ENCODE measurements at places on chromosomes 13 and 19.

DNA sequence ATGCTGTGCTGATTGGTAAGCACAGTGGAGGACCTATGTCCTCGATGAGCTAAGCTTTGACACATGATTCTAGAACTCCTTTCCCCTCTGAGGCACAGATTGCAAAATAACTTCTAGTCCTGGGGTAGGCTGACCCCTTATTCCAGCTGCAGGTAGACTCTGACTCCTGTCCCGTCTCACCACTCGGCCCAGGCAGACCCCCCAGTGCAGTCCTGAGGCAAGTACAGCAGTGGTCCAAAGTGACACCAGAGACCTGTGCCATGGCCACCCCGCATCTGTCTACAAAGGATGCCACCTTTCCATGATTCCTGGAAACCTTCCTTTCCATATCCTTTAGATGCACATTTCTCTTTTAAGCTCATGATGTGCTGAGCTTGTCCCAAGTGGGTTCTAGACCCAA is 482.5 kb downstream of the ZNF536 start:
- DNase-seq = no peak

GRCh38 chr13:113646376-113646775 is 11.6 kb downstream of the ATP4B start:
- no peak for DNase-seq

DNA sequence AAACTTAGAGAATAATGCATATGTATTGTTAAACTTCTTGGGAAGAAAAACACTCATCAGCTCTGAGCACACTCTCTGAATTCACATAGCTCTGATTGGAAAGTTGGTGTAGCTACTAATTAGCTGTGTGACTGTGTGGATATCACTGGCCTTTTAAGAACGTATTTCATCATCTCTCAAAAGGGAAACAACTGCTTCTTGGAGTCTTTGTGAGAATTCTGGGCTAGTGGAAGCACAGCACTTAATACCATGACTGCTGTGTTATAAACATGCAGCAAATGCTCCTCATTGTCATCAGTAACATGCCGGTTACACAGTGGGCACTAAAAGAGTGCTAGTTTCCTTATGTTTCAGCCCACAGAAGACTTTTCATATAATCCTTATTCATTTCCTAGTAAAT is 220.9 kb upstream of the CSNK1A1L start:
- DNase-seq = no peak

DNA sequence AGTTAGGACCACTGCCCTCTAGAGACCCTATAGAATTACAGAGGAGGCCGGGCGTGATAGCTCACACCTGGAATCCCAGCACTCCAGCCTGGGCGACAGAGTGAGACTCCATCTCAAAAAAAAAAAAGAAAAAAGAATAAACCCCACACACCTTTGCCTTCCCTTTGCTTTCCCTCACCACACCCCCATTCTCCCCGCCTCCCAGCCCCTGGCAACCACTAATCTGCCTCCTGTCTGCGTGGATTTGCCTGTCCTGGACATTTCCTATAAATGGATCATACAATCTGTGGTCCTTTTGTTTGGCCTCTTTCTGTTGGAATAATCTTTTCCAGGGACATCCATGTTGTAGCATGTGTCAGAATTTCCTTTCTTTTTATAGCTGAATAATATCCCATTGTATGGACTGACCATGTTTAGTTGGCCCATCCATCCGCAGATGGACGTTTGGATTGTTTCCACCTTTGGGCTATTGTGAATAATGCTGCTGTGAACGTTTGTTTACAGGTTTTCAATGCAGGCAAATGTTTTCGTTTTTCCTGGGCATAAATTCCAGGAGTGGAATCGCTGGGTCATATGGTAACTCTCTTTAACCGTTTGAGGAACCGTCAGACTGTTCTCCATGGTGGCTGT is 15.3 kb downstream of the NACC1 start:
- no peak for DNase-seq

DNA sequence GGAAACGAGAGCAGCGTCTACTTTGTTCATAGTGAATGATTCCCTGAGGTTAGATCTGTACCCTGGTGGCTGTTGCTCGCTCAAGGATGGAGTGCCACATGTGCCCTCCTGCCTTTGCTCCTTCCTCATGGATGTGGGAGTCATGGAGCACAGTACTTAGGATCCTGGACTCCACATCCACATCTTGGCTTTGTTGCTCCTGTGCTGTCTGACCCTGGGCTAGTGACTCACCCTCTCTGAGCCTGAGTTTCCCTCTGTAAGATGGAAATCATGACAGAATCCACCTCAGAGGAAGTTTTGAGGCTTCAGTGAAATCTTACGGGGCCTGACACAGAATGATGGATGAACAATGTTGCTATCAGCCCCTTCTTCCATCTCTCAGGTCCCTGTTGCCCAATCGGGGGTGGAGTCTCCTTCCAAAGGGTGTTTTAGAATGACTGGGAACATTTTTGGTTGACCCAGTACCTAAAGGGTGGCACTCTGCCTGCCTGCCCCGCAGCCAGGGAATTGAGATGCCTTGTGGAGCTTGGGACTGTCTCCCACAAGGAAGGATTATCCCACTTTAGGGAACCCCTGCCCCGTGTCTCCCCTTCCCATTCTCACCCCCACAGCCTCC is 9.8 kb upstream of the TIMM50 start:
- no peak for DNase-seq

GRCh38 chr19:17240062-17240752 is 5.5 kb downstream of the NR2F6 start:
- DNase-seq = peak; percentile 77

DNA sequence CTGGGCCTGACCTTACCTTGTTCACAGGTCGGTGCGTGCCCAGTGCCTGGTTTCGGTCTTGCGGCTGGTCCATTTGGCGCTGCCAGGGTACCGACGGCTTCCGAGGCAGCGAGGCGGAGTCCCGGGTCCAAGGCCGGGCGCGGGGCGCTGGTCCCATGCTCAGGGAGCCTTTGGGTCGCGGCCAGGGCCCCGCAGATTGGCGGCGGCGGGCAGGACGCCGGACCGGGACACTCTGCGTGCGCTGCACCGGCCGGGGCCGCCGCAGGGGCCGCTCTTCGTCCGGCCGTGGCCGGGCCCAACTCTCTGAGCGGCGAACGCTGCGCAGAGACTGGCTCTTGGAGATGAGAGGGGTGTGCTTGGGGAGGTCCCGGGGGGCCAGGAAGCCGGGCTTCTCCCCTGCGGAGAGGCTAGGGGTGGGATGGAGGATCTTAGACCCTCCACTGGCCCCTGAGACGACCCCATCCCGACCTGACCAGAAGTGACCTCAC is 3.4 kb upstream of the WIZ start:
- DNase-seq = no peak

GRCh38 chr13:97125810-97126738 is 96.1 kb upstream of the MBNL2 start:
- no peak for DNase-seq

DNA sequence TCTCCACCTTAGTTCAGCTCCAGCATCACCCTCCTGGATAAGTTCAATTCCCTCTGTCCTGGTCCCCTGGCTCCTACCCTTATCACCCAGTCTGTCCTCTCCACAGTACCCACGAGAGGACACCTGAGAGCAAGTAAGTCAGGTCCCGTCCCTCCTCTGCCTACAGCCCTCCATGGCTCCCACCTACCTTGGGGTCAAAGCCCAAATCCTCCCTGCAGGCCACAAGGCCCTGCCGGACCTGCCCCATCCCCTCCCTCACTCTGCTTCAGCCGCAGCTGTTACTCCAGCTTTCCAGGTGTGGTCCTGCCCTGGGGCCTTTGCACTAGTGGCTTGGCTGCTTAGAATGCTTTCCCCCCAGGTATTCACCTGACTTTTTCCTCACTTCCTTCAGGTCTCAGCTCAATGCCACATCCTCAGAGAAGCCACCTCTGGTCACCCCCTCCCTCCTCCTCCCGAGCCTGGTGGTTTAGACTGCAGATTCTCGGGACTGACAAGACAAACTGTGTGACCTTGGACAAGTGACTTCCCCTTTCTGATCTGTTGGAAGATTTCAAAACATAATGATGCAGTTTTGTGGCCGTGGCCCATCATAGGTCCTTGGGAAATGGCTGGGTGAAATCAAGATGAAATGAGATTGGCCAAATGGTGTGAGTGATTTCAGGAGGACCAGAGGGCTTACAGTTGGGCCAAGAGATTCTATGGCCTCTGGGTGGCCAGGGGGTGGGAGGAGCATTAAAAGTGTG is 3.6 kb downstream of the TUBB4A start:
- no peak for DNase-seq

DNA sequence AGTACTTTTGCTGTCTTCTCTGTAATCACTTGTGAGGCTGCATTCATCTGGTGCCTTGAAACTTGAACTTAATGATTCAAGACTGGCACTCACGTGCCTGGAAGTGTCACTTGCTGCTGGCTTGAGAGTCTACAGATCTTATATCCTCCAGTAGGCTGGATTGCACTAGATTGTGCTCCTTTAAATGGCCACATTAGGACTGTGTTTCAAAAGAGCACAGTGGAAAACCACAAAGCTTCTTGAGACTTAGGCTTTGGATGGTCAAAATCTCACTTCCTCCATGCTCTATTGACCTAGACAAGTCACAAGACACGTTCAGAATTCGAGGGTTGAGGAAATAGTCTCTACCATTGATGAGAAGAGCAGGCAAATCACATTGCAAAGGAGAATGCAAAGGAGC is 1278.8 kb upstream of the MIR17HG start:
- no peak for DNase-seq

- no peak for DNase-seq
Measured at GRCh38 chr13:96728463-96728862, 265.8 kb downstream of the OXGR1 start.

DNA sequence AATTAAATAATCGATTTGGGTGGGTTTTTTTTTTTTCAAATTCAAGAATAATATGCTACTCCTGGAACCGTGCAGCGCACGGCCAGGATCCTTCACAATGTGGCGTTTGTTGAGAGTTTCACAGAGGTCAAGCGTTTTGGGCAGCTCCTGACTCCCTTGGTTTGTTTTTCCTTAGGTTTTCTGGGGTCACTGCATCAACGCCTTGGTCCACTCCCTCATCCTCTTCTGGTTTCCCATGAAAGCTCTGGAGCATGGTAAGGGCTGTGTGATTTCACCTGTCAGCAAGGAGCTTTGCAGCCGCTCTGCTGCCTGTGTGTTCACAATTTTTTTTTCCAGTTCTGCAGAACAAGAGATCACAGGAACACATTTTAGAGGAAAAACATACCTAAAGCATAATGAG is 212.4 kb downstream of the SHISA2 start:
- DNase-seq = no peak

DNA sequence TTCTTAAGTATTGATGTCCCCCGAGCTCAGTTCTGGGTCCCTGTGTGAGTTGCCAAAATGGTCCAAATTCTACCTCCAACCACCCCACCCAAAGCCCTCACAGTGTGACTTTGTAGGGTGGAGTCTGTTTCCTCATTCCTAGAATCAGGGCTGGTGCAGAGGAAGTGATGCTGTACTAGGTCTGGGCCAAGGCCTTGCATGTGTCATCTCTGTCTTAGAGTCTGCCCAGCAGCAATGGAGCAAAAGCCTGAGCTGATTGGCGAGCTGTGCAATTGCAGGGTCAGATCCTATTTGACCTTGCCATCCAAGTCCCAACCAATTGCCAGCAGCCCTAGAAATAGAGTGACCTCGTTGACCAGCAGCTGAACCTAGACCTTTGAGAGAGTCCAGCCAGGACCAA is 97.0 kb upstream of the ANKRD10 start:
- no peak for DNase-seq

- no peak for DNase-seq
Measured at GRCh38 chr19:21422244-21422643, 25.3 kb downstream of the ZNF493 start.

DNA sequence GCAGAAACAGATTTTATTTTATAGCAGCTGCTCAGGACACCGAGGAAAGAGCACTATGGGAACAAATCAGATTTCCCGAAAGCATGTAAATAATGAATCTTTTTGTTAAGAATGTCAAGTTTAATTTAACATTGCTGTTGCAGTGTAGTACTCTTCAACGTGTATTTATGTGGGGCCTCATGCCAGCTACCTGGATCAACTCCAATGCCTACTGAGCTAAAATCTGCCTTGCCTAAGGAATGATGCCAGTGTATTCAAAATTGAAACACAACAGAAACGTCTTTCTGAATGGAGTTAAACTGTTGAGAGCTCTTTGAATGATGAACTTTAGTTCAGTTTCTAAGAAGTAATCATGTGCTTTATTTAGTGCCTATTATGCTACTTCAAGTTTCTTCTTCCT is 1379.8 kb upstream of the ATXN8OS start:
- no peak for DNase-seq

DNA sequence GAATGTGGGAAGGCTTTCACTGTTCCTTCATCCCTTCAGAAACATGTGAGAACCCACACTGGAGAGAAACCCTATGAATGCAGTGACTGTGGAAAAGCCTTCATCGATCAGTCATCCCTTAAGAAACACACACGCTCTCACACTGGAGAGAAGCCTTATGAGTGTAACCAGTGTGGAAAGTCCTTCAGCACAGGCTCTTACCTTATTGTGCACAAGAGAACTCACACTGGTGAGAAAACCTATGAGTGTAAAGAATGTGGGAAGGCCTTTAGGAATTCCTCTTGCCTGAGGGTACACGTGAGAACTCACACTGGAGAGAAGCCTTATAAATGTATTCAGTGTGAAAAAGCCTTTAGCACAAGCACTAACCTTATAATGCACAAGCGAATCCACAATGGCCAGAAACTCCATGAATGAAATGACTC is 18.6 kb downstream of the ZNF177 start:
- peak; percentile 9 for DNase-seq

DNA sequence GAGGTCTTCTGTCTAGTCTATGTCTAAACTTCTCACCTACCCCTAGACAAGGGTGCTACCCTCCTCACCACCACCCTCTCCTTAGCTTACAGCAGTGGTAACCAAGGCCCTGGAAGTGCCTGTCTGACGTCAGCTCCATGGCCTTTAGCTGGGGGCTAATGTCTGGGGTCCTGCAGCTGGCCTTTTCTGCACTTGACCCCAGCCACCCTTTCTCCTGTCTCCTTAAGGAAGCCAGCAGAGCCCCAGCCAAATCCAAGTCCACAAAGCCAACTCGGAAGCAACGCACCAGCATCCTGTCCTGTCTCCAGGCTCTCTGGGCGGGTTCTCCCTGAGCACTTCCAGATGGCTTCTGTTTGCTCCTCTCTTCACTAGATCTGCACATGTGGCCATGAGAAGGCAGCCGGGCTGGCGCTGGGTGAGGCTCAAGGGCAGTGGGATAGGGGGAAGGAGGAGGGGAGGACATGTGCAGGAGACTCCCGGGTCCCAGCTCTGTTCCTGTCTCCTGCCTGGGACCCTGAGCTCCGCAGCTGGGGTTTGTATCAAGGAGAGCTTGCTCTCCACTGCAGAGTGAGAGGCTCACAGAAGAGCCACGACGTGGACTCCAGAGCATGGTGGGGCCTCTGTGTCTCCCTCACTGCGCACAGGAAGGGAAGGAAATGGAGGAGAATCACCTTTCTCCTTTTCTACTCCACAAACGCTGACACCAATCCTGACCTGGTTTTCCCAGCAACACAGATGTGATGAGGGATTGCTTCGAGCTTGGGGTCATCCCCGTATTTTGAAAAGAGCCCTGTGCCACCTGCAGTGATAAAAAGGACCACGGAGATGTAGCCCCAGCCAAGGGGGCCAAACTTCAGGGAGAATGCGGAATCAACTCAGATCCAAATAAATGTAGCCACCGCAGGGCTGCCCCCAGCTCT is 204.2 kb downstream of the USP12 start:
- DNase-seq = no peak

- DNase-seq = no peak
Measured at GRCh38 chr19:46250076-46250735, 20.7 kb downstream of the IGFL1 start.

Data from A549 (cell line).